Astrocyte (in vitro differentiated cells and primary cell): ENCODE measurements at places on chromosomes 3 and 15.

GRCh38 chr3:59750391-59750790 lies 700.6 kb upstream of the CFAP20DC start:
- no peak for DNase-seq

- no peak for DNase-seq
Observed at GRCh38 chr15:58760385-58761009, 10.6 kb upstream of the MINDY2 start.

DNA sequence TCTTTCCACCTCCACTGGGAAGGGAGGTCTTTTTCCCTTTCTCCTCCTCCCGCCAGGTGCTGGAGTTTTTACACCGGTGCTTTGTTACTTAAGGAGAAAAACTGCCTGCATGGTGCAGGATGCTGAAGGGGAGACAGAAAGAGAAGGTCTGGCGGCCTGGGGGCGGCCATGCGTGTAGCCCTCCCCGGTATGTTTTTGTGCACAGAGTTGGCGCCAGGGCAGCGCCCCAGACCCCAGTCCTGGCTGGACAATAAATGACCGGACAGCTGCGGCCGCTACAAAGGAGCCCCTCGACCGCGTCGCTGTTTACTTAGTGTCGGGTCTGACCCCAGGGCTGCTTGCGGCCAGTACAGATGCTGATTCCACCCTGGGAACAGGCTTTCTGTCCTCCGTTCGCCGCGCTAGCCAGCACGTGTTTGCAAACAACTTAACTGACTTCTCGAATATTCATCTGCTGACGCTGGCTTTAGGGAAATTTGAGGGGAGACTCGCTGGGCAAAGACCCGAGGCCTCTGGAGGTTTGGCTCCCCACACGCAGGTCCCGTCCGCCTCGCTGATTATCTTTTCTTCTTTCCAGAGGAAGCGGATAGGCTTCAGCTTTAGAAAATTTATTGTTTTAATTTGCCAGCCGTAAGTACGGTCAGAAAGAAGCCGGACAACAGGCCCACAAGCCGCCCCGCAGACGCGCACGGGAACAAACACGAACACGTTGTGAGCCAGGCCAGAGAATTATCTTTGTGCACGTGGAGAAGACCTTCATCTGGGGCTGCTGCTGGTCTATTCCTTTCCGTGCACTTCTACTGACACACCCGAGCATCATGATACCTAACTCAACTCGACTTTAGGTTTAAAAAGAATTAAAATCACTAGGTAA lies 46.9 kb downstream of the ZIC4 start:
- no peak for DNase-seq

DNA sequence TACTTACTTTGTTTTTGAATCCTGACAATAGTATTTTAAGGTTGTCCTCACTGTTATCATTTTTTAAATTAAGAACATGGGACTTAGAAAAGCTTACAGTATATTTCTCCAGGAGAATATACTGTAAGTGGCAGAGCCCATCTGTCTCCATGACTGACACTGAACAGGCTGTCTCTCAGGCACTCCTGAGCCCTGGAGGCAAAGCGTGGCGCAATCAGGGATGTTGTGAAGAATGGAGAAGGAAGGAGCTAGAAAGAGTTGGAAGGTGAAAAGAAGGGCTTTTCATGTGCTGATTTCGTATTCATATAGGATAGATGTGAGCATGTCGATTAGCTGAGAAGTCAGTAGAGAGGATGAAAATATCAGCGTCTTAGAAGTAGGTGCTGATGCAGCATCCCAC lies 41.5 kb downstream of the FGF12 start:
- DNase-seq = no peak

GRCh38 chr3:197854596-197855343 lies 63.7 kb downstream of the LRCH3 start:
- peak; percentile 94 for DNase-seq

- DNase-seq = peak; percentile 55
Observed at GRCh38 chr15:64596701-64597476, 136.5 kb downstream of the ZNF609 start.
